Iris pigment epithelial cell (primary cell): ENCODE measurements at places on chromosomes 3 and 15.
A peak's percentile ranks its signal among the peaks of the same experiment; 100 is the strongest.

DNA sequence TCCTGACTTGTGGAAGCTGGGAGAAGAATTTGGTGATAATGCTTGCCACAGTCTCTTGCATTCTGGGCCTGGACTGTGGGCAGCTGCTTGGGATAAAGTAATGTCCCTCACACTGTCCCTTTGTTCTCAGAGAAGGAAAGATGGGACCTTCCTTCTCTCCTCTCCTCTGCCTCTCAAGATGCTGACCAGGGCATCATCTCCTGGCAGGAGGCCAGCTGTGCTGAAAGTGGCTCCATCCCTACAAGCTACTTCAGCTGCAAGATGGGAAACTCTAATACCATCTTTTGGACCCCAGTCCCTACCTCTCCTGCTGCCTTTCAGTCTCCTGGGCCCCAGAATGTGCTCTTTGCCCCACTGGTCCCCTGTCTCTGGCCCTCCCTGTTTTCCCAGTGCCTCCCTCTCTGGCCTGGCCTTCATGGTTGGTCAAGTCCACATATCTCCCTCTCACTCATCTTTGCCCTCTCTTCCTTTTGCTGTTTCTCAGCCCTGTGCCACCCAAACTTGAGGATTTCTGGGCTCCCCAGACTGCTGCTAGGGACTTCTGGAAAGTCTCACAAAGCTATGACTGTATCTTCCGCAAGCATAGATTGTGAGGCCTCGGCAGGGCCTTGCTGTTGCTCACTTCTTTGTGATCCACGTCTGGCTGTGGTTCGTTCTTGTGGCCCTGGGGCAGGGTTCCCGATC lies 7.1 kb upstream of the SLC6A20 start:
- DNase-seq, result no peak

- peak; percentile 98 for DNase-seq
These were observed 340.3 kb upstream of the RBMS3 start for GRCh38 chr3:28940530-28940929.

DNA sequence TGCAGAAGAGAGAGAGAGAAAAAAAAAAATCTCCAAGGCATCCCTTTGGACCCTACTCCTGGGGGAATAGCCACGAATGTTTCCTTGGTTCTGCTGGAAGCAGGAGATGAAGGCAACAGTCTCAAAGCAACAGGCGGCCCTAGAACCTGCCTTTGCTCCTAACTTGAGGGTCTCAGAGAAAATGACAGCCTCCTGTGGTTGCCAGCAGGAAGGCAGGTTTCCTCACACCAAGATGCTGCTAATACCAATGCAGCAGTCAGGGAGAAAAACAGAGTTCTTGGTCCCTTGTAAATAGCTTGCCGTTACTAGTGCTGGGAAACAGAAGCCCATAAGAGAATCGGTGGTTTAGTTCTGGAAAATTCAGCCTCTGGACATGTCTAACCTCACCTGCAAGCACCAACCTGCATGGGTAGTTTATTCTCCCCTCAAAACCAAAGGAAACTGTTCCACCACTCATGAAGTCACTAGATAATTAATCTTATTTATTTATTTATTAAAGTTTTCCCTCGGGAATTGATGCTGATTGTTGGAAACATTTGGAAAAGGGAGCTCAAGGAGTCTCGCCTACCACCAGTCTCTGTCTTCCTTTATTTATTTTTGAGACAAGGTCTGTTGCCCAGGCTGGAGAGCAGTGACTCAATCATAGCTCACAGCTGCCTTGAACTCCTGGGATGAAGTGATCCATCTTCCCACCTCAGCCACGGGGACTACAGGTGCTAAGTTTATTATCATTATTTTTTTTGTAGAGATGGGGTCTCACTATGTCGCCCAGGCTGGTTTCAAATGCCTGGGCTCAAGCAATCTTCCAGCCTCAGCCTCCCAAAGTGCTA lies 883 bp upstream of the FRMD4B start:
- no peak for DNase-seq

GRCh38 chr15:96264351-96264798 lies 66.1 kb upstream of the NR2F2 start:
- DNase-seq, result no peak

DNA sequence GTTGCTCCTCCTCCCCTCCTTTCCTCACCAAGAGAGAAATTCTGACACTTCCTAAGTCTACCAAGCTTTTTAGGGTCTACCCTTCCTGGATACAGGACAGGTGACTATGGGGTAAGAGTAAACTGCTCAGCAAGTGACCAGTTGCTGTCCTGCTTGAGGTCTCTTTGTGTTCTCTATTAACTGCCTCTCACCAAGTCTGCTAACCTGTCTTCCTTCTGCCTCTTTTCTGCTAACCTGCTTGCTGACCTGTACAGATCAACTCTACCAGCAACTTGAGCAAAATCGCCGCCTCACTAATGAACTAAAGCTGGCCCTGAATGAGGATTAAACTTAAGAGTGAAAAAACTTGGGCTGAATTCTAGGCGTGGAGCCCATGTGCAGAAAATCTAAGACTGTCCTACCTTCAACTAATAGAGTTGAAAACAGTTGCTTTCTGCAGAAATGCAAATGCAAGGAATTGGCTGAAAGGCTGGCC lies 27.1 kb downstream of the TPM1 start:
- no peak for DNase-seq

GRCh38 chr3:71564361-71564760 lies 19.2 kb downstream of the FOXP1 start:
- DNase-seq, result no peak

GRCh38 chr3:167733961-167734497 lies 663 bp downstream of the PDCD10 start:
- peak; percentile 31 for DNase-seq

GRCh38 chr3:169813757-169814517 lies 1.2 kb upstream of the LRRC34 start:
- peak; percentile 10 for DNase-seq

- no peak for DNase-seq
These were observed 121.4 kb downstream of the RFTN1 start for GRCh38 chr3:16392065-16392464.

DNA sequence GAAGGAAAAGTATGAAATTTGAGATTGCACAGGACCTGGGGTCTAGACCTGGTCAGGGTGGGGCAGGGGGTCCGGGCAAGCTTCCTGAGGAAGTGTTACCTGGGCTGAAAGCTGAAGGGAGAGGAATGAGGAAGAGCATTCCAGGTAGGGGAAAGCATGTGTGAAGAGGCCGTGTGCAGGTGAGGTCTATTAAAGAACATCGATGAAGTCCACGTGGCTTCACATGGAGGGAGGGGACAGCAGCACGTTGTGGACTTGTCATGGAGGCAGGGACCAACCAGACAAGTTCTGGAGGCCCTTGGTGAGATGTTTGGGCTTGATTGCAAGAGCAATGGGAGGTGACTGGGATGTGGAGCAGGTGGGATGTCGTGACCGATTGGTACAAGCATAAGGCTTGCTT lies 47.1 kb downstream of the IDH2 start:
- no peak for DNase-seq

DNA sequence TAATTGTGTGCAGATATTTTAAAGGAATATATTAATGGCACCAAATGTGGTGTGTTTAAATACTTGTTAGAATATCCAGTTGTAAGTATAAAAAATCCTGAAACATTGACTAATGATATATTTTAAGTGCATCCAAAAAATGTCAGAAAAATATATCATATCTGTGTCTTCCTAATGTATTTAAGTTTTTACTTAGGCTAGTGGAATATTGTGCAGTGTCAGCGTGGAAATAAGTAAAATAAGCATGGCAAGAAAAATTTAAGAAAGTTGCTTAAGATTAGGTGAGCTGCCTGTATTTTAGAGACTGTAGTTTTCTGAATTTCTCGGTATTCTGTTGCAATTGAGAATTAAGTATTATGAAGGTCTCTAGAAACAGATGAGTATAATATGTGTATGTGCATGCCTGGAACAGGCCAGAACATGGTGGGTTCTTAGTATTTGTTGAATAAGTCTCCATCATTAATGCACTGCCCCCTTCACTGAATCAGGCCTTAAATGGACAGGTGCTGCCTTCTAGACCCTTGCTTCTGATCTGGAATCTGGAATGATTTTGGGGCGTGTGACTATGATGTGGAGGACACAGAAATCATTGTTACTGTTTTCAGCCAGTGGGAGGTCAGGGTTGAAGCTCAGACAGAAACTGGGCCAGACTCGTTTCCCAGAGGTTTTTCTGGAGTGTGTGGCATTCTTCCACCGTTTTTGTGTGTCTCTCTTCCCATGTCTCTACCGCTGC lies 86.1 kb downstream of the TRAK1 start:
- no peak for DNase-seq

- DNase-seq, result no peak
These were observed 128.9 kb upstream of the BHLHE40 start for GRCh38 chr3:4850211-4850927.

DNA sequence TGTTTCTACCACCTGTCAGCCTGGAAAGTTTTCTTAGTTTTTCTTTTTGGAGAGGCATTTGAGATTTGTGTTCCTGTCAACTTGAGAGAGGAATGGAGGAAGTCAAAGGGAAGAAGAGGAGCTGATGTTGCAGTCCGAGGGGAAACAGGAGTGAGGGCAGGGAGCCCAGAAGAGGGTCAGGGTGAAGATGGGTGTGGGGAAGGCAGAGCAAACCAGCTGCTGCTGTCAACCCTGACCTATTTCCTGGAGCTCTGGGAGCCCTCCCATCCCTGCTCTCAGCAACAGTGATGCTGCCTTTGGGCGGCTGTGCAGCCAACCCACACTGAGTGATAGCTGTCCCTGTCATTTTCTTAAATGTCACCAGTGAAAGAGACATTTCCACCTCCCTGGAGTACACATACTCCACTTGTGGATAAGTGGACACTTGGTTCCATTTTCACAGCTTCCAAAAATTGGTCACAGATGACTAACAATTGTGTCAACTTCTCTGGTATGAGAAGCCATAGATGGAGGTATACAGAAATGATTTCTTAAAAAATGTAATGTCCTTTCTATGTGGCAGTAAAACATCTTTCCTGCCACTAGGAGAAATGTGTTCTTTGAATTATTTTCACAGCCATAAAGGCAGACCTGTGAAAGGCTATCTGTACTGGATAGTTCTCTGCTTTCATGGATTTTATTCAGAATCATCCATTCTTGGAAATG lies 556.3 kb upstream of the TBL1XR1 start:
- no peak for DNase-seq

DNA sequence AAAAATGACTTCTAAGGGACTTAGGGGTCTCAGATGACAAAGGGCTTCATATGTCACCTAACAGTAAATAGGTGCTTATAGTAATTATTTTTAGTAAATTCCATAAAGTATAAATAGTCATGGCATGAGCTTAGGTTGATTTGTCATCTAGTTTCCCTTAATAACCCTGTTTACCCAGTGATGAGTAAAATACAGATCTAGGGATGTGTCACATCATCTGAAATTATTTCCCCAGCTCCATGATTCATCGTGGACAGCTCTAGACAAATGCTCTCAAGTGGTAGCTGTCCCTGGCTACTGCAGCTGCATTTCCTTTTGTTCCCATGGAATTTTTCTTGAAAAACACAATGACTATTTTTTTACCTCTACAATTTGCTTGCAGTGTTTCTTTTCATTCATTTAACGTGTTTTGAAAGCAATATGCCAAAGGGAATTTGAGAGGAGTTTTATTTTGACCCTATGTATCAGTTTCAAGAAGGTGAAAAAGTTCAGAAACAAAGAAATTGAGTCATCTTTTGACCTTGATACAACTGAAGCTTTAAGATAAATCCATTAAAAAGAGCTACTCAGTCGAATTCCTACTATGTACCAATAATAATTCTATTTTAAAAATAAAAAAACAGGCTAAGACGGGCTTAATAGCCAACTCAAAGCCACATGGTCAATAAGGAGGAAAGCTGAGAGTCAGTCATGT lies 241.6 kb downstream of the KCNMB2 start:
- peak; percentile 29 for DNase-seq

DNA sequence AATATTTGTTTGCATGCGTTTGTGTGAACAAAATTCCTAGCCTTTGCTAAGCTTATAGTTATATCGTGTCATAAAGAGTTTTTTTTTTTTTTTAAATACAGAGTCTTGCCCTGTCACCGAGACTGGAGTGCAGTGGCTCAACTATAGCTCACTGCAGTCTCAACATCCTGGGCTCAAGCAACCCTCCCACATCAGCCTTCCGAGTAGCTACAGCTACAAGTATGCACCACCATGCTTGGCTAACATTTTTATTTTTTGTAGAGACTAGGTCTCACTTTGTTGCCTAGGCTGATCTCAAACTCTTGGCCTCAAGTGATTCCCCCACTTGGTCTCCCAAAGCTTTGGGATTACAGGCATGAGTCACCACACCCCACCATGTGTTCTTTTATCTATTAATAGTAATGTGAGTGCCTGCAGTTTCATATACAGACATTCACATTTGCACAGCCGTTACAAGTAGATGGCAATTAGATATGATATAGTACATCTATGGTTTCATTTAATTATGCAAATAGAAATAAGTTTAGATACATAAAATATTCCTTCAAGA lies 848.6 kb downstream of the PDCD6IP start:
- no peak for DNase-seq

DNA sequence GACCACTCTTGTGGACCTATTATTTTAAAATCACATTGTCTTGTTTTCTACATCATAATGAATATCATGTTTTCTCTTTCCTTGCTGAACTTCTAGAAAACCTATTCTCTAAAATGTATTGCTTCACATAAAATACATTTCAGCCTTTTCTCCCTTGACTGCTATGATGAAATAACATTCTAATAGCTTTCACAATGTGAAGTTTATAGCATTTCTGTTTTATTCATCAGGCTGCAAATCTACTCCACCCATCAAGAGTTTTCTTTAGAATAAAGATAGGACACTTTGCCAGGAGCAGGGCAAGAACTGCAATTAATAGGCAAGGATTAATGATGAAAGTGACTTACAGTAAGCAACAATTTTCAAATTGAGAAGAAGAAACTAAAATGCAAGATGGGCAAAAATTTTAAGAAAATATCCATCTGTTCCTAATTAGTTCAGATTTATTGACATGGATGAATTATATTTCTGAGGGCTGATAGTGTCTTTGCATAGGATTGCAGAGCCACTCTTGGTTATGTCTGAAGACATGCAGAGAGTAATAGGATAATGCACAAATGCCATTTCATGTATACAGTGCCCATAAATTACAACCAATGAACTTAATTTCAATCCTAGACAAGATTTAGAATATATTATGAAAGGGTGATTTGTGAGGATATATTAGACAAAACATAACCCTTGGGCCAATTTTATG lies 21.7 kb downstream of the LEKR1 start:
- no peak for DNase-seq

GRCh38 chr3:64488939-64489338 lies 198.9 kb downstream of the ADAMTS9 start:
- no peak for DNase-seq

DNA sequence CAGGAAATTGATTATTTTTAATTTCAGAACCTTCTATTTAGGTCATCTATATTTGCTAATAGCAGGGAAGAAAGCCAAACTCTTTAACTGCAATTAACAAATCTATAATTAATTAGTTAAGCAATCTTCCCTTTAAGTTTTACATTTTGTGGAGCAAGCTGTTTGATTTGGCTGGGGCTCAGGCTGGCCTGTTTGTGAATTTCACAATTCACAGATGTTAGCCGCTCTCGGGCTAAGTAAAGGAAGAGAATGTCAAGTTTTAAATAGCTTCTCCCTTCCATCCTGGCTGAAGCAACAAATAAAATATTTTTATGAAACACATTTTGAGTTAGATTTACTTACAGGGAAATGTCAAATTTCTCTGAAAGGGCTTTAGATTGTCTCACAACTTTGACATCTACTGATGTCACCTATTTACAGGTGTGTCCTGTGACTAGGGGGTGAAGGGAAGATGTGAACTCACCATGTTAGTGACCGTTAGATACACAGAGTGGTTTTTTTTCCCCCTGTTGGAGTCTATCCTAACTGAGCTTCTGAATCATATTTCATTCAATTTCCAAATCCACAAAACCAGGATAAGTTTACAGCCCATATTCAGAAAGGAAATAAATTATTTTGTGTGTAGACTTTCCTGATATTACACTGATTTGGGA lies 1.3 kb upstream of the TP63 start:
- no peak for DNase-seq
